ENCODE measurements at places on chromosomes 16 and 17.

DNA sequence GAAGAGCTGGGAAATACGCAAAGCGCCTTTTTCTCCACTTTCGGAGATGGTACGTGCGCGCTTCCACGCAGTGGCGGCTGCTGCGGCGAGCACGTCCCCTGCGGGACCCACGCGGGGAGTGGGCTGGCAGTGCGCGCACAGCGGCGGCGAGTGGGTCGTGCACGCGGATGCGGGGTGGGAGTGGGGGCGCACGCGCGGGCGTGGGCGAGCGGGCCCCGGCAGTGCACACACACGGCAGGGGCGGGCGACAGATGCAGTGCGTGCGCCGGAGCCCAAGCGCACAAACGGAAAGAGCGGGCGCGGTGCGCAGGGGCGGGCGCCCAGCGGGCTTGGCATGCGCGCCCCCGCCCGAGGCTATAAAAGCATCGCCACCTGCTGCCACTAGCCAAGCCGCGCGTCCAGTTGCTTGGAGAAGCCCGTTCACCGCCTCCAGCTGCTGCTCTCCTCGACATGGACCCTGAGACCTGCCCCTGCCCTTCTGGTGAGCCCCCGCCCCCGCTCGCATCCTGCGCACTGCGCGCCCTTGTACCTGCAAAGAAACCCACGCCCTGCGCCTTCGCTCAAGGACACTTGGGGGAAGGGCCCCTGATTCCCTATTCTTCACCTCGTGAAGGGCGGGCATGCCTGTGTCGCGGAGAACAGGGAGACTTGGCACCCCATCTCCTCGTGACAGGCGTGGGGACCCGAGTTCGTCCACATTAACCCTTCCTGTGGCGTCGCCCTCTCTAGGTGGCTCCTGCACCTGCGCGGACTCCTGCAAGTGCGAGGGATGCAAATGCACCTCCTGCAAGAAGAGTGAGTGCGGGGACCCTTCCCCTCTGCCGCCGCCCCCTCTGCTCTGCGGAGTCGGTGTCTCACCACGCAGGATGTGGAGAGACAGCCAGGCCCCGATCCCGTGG is at the start of gene MT3:
TSS of gene MT3 (plus strand) at position 388 of the 899 bp plus-strand sequence. CDS start at position 451, 63 bp downstream.
- peak; percentile 18 for DNase-seq

- DNase-seq: no peak
Measured at GRCh38 chr17:76497979-76498875, 3.0 kb downstream of the RHBDF2 start.

DNA sequence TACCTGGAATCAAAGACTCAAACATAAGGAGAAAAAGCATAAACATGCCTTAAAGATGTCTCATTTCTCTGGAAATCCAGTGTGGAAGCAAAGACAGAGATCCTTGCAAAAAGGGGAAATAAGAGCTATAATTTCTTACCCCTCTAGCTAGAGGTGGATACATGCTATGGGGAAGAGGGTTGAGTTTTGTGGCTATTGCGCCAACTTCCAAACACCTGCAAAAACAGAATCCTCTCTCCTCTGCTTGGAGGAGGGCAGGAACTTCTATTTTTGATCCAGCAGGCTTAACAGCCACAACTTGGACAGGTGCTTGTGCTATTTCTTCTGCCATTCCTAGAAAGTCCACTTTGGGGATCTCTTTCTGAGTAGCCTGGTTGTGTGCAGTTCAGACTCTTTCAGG is 21.5 kb upstream of the NUDT7 start:
- no peak for DNase-seq

GRCh38 chr16:10981697-10982216 is 37.4 kb downstream of the CLEC16A start:
- DNase-seq: peak; percentile 41

DNA sequence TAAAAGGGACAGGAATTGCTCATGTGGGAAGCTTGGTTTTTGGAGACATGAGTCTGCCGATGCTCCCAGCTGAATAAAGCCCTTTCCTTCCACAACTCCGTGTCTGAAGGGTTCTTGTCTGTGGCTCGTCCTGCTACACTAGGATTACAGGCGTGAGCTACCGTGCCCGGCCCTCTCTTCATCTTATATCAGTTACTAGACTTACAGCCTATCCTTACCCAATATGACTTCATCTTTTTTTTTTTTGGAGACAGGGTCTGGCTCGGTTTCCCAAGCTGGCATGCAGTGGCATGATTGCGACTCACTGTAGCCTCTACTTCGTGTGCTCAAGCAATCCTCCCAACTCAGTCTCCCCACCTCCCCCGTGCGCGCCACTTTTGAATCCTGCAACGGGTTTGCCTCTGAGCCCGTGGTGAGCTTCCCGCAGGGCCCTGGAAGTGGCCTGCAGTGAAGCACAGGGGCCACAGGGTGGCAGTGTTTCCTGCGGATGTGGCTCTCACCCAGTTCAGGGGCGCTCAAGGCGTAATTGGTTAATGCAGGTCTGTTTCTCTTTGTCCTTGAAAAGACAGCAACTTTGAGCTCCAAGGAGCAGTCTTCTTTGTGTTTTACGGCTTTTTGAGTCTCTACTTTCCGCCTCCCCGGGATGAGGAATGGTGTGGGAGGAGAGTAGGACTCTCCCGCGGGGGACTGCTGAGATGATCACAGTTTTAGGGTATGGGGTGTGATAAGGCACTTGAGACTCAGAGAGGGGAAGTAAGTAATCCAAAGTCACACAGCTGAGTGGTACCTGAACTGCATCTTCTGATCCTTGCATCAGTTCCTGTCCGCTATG is 22.7 kb upstream of the GPRC5B start:
- peak; percentile 76 for DNase-seq

DNA sequence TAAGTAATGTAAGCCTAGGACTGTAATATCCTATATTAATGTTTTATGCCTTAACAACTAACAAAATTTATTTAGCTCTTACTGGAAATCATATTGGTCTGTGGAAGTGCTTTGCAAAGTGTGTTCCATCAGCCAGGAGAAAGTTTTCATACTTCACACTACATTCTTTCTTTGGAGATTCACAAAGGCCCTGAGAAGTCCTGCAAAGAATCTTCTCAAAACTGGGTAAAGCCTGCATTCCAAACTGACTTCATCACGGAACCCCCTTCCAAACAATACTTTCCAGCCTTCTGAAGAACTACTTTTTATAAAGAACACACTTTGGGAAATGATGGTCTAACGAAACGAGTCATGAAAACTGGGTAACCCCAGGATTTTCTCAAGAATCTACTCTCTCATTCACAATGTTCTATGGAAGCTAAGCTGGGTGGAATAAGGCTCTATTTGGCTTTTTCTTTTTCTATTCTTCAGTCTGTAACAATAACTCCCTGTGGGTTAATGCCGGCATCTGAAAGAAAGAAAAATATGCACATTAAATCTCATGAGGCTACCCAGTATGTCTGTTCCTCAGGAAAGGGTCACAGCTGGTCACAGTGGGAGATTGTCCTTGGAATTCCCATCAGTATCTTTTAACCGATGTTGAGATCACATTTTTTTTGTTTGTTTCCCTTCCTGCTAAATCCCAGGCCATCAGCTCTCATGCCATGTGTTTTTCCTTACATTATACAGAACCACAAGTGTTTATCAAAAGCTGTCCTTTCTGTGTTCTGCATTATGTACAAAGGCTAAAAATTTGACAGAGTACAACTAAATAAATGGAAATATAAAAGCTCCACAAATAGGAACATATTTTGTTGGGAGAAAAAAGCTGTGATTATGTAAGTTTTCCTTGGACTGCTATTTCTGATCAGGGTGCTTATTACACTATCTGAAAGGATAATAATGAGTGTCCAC is 12.8 kb upstream of the AKAP1 start:
- DNase-seq: no peak

DNA sequence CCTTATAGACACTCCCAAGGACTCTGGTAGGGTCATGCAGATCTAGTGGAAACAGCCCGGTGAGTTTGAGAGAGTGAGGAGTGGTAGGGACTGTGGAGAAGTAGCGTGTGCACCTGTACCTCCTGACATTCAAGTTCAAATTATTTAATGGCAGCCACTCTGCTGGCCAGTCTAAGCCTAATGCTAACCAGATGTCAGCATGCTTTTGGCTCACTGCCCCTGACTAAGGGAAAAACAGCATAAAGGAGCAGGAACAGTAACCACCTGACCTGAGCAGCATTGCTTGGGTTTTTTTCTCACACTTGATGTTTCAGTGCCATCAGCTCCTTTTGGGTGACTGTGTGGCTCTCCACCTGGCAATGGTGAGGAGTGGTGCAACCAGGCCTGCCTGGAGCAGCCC is 23.8 kb upstream of the SLC12A3 start:
- no peak for DNase-seq

GRCh38 chr17:78979780-78980623 is at the start of gene LGALS3BP:
LGALS3BP (minus strand) TSS chr17:78979923; CDS start chr17:78977191, 2,732 bp downstream.
- peak; percentile 45 for DNase-seq

GRCh38 chr17:17859909-17860765 is 23.4 kb upstream of the SREBF1 start:
- peak; percentile 81 for DNase-seq

DNA sequence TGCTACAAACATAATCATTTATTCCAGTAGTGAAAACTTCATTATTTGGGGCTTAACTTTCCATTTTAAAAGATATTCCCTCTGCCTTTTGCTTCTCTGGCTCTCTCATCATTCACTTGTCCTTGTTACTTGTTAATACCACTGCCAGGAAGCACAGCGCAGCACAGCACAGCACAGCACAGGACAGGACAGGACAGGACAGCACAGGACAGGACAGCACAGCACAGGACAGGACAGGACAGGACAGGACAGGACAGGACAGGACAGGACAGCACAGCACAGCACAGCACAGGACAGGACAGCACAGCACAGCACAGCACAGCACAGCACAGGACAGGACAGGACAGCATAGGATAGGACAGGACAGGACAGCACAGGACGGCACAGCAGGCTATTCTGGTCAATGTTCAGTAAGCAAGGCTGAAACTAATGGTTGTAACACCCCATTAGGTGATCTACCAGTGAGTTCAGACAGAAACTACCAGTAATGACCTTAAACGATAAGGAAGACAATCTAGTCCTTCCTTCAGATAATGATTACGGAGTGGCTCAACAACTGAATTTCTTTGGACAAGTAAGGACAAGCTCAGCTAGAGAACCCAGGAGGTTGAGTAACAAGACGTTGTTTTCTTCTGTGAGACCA is 31.9 kb downstream of the COG1 start:
- DNase-seq: no peak

DNA sequence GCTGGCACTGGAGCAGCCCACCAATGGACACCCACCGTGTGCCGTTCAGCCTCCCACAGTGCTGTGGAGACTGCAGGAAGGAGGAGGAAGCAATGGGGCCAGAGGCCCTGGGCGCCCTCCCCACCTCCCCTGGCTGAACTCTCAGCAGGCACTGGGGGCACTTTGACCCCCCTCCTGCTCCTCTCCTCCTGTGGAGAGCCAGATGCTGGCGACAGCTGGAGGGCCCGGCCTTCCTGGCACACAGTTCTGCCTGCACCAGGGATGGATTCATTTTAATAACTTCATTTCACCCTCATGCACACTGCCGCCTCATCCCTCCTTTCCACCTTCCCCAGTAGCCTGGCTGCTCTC is 6.0 kb downstream of the NXPH3 start:
- DNase-seq: no peak

DNA sequence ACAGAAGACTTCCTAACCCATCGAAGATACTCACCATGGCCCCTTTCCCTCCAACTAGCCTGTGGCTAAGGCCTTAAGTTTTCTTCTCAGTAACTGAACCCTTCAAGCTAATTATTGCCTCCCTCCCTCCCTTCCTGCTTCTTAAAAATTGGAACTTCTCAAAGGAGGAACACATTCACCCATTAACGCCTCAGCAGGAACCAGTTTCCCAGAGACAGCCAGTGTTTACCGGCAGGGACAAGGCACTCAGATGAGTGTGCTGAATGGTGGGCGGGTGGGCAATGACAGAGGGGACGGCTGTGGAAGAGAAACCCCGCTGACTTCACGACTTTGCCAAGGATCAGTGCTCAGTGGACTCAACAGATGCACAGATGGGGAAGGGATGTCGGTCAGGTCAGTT is 20.3 kb downstream of the PITPNA start:
- DNase-seq: no peak

- no peak for DNase-seq
Measured at GRCh38 chr17:71325117-71325516, 795.7 kb upstream of the SOX9 start.

GRCh38 chr16:73171380-73171779 is 123.5 kb upstream of the ZFHX3 start:
- no peak for DNase-seq

DNA sequence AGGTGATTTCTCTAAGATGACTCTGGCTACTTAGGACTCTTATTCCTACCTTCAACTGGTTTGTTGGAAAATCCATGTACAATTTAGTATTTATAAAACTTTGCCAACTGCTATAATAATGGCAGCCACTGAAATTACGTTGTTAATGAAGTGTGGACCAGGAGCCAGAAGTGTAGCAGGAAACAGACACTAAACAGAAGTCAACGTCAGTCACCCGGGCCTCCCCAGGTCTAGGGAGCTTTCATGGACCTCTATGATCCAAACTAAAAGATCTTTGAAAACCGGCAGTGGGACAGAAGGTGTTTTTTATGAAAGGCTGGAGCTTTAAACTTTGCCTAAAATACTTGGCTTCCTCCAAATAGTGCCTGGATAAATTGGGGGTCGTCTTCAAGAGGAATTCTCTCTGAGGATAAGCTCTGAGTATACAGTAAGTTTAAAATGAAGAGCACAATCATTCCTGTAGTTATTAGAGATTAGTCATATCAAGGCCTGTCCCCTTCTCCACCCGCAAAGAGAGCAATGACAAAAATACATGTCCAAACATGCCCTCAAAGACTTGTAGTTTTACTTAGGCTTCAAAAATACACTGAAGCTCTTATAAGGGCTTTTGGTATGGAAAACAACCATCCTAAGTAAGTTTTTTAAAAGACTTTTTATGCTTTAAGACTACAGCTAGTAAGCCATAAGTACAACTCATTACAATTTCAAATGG is 34.6 kb downstream of the DCUN1D3 start:
- no peak for DNase-seq

DNA sequence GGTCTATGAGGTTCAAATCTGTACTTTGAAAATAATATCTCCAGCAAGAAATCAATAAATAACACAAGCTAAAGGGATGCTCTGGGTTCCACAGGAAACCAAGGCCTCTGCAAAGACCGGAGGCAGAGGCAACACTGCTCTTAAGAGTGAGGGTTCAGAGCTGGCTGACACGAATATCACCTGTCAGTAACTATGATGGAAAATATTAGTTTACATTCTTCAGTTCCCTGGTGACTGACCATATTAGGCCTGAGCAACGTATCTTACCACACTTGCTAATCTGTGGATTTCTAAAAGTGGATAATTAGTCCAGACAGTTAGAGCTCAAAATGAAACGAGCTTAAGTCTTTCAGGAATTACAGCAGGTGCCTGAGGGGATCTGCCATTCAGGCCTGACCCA is 459.3 kb downstream of the HS3ST3B1 start:
- DNase-seq: no peak

- no peak for DNase-seq
Measured at GRCh38 chr17:77763023-77763422, 195.5 kb upstream of the TNRC6C start.

GRCh38 chr16:53827741-53828140 is 123.8 kb downstream of the FTO start:
- no peak for DNase-seq

GRCh38 chr16:57800200-57801097 is 1.8 kb downstream of the KIFC3 start:
- DNase-seq: no peak

All from CD4-positive, alpha-beta T cell treated with Interleukin-6 for 4 hours (primary cell).